Right ventricle myocardium inferior (tissue), 1 donor: ENCODE measurements at places on chromosomes 12 and 14. TPM values are rescaled to one million over a fixed set of nuclear protein-coding genes. Genes with fewer than 3 reads are reported as not detected.

The STAB2 gene
- 0.11 TPM for total RNA-seq

The GLIPR1L1 gene
- total RNA-seq, result not detected

The C14orf180 gene
- 40.0 TPM for total RNA-seq

The PRKAB1 gene
- 12.1 TPM for total RNA-seq

The RNASE7 gene
- total RNA-seq, result not detected
